ENCODE measurements at places on chromosomes 12 and 14.

GRCh38 chr14:61560323-61560722 is 135.0 kb upstream of the HIF1A start:
- no peak for DNase-seq

DNA sequence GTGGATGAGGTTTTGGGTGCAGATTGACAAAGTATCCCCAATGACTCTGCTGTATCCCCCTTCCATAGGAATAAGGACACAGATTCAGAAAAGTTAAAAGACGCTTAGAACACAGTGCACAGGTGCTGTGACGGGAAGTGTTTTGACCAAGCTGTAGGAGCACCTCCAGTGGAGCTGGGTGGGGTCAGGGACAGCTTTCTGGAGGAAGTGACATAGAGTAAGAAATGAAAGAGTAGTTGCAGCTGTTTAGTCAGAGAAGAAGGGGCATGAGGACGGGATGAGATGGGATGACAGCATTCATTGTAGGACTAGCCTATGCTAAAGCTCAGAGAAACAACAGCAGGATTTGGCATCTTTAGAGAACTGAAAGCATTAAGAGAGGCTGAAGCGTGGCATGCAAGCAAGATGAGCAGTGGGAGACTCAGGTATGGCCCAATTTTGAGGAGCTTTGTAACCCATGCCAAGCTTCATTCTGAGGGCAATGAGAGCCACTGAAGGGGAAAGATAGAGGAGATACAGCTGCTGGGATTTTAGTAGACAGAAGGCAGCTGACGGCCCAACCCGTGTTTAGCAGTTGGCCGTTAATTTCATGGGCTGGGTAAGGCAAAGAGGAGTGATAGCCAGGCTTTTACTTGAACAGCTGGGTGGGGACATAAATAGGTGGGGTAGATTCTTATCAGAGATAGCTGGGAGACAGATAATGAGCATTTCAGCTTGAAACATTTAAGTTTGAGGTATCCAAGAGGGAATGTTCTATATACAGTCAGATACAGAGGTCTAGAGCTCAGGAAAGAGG is 131.8 kb upstream of the KRAS start:
- no peak for DNase-seq

DNA sequence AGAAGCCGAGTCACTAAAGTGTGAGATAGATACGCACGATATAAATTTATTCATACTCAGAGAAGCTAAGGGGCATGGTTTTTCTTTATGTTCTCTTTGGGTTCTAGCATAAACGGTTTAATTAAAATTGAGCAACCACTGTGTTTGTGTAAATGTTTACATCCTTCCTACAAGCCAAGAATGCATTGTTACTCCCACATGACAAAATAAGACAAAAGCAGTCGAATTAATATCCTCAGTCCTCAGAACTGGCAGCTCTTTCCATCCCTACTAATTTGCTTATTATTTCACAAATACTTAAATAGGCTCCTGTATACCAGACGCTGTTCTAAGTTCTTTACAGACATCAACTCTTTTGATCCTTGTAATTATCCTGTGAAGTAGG is 32.0 kb downstream of the SSPN start:
- no peak for DNase-seq

- no peak for DNase-seq
Measured at GRCh38 chr12:125225641-125226040, 160.4 kb downstream of the AACS start.

DNA sequence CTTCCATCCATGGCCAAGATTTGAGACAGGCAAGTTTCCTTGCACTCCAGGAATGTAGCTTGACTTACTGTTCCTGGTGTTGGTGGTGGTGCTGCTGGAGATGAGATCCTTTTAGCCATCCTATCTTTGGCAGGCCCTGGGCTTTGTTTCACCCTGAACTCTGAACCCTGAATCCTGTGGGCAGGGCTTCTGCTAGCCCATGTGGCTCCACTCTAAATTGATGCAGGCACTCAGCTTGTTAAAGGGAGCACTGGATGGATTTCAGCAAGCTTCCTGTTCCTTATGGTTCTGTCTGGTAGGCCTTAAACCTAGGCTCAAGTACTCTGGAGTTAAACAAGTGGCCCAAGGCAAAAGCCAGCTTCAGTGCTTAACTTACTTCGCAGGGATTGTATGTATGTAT is 138.2 kb downstream of the RGS6 start:
- no peak for DNase-seq

- DNase-seq = peak; percentile 45
Measured at GRCh38 chr14:91354221-91354916, 63.3 kb downstream of the CCDC88C start.

- DNase-seq = no peak
Measured at GRCh38 chr14:47715330-47715729, 39.9 kb upstream of the MDGA2 start.

GRCh38 chr12:25926536-25926935 is 31.9 kb upstream of the RASSF8 start:
- DNase-seq = no peak

GRCh38 chr12:110020956-110021355 is 21.7 kb downstream of the ANKRD13A start:
- DNase-seq = no peak

- no peak for DNase-seq
Measured at GRCh38 chr12:47122602-47123001, 42.8 kb upstream of the AMIGO2 start.

DNA sequence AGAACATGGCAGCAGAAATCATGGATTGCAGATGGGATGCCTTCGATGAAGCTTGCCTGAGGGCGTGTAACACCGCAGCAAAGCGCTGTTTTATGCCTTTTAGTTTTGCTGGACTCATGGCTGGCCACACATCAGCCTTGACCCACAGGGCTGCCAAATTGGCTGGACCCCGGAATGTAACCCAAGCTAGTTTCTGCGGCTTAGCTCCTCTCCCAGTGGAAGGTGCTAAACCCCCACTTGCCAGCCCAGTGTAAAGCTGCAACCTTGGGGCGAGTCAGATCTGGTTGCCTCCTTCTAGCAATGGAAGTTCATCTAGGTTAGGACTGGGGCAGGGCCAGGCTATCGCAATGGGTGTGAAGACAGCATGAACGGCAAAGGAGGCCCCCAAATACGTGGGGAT is 38.3 kb downstream of the MEG3 start:
- DNase-seq = no peak

DNA sequence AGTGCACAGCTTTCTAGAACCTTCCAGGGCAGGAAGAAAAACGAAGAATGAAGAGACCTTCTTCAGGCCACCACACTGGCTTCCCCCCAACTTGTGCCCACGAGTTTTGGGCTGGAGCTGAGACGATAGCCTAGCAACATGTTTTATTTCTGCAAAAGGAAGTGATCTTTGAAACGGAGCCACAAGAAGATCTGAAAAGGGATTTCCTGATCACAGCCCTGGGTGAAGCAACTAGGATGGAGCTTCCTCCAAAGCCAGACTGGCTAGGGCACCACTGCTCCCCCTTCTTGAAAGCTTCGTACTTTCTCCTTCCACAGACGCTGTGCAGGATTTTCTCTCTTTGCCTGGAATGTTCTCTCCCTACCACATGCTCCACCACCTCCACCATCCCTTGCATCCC is 418.3 kb downstream of the MED13L start:
- DNase-seq = no peak

- no peak for DNase-seq
Measured at GRCh38 chr12:28222081-28222700, 31.9 kb downstream of the CCDC91 start.

All from GM04504 (cell line).